ENCODE measurements at places on chromosomes 5 and 9.

DNA sequence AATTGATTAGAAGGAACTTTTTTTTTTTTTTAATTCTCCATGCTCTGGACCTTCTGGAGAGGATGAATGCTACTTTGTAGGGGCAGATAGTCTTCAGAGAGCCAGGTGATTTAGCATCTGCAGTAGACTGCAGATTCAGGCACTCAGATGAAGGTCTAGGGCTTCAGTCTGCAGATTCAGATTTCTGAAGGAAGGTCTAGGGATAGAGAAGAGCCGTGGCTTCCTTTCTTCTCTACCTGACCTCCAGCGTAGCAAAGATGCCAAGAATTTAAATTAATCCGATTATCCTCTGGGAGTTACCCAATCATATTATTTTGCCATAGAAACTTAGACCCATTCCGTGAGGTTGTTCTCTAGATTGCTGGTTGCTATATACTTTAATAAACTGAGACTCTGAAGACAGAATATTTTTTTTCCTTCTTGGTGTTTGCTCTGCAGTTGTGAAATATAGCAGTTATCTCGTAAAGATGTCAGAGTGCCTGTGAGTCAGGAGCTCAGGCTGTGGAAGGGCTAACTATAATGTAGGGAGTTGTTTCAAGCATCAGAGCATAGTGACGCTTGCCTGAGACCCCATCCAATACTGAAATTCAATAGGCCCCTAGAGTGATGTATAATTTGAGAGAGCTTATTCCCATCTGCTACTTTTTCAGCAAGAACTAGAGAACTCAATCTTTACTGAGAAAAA, 132.7 kb upstream of the SLC12A2 start:
- DNase-seq, result no peak

GRCh38 chr5:105263515-105263914, 1700.9 kb upstream of the NUDT12 start:
- no peak for DNase-seq

DNA sequence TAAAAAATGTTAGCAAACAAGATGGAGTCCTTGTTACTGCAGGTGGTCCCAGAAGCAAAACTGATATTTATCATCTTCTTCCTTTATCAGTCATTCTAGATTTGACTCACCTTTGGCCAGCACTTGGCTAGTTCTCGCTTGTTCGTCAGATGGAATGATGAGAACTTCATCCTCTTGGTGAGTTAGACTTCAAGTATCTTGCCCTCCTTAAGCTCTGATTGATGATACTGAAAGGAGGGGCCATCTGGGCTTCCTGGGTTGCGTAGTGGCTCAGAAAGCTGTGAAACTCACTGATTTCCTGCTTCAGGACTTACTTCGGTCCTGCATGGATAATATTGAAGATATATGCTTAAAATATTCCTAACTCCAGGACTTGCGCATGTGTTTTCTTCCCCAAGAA, 1248.2 kb upstream of the CDH9 start:
- DNase-seq, result no peak

DNA sequence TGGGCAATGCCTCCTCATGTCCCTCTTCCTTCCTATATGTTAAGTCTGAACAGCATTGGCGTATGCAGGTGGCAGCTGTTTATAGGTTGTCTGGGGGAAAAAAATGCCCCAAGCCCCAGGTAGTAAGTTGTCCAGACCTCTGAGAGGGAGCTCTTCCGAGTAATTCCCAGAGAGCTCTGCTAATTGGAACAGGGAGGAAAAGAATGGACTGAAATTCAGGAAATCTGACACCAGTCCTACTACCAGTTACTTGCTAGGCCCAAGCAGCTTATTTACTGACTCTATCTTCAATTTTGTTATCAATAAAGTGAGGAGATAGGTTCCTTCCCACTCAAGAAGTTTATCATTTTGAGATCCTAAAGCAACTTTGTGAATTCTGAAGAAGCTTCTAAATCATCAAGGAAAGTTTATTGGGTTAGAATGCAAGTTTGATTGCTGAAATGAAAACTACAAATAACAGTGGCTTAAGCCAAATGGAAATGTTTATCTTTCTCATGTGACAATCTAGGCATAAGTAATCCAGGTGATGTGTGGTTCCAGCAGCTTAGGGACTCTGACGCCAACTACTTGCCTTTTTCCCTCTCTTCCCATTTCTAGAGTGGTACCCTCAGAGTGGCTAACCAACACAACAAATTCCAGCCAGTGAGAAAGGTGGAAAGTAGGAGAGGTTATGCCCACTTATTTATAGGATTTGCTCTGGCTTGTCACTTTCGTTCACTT, 5.6 kb downstream of the STK32A start:
- no peak for DNase-seq

- DNase-seq, result no peak
Measured at GRCh38 chr5:123753937-123754891, 242.2 kb downstream of the CSNK1G3 start.

GRCh38 chr5:133321833-133322420, 270.1 kb downstream of the HSPA4 start:
- DNase-seq, result no peak

DNA sequence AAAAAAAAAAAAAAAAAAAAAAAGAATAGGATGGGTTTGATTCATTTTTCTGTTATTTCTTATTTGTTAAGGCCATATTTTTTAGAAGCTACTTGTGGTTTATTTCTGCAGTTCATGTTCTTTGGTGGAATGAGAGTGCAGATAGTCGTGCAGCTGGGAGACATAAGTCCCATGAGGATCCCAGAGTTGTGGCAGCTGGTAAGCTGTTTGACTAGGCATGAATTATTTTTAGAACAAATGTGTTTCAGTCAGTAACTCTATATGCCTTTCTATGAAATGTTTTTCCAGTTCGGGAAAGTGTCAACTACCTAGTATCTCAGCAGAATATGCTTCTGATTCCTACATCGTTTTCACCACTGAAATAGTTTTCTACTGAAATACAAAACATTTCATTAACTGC, 5.0 kb upstream of the NIPSNAP3B start:
- peak; percentile 51 for DNase-seq

GRCh38 chr5:170247363-170247762, 14.6 kb downstream of the C5orf58 start:
- DNase-seq, result no peak

DNA sequence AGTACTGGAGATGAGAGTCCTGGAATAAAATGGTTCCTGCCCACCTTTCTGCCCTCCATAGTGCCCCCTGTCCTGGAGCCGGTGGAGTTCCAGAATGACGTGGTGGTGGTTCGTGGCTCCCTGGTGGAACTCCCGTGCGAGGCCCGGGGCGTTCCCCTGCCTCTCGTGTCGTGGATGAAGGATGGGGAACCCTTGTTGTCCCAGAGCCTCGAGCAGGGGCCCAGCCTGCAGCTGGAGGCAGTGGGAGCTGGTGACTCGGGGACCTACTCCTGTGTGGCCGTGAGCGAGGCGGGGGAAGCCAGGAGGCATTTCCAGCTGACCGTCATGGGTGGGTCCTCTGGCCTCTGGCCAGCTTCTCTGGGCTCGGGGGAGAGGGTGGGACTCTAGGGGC, 51.1 kb upstream of the ASS1 start:
- no peak for DNase-seq

- DNase-seq, result no peak
Measured at GRCh38 chr9:128435611-128436010, 15.0 kb downstream of the CERCAM start.

DNA sequence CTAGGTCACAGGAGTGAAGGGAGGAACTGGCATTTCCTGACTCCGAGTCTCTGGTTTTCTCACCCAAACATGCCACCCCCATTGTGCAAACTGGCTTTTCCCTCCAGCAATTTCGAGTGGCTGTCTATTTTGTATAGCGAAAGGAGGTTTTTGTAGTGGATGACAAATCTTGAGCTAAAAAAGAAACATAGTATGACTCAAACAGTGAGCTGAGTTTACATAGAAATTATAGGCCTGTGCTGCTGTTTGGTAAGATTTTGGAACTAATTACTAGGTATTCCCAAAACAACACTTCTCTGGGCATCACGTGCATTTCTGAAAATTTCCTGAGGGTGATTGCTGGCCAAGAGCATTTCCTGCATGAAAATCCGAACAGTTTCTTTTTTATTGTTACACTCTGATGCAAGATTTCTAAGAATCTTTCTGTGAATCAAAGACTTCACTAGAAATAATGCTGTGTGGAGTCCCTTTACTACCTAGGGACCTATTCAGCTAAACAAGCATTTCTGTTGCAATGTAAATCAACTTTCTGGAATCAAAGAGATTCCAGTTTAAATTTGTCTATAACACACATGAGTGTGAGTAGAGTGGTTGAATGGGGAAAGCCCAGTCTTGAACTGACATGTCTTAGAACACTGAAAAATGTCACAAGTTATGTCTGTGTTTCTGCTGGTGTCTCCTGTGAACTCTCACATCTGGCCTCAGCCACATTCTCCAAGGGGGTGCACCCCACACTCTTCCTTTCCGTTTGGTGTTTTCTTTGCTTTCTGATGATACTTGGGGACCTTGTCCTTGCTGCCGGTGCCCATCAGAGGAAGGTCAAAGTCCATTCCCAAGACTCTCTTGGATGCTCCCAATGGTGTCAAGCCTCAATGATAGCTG, 33.3 kb upstream of the DAPK1 start:
- DNase-seq, result no peak

- DNase-seq, result no peak
Measured at GRCh38 chr5:9445826-9446388, 100.0 kb downstream of the SEMA5A start.

GRCh38 chr5:168106008-168106761, 185.3 kb upstream of the WWC1 start:
- no peak for DNase-seq

DNA sequence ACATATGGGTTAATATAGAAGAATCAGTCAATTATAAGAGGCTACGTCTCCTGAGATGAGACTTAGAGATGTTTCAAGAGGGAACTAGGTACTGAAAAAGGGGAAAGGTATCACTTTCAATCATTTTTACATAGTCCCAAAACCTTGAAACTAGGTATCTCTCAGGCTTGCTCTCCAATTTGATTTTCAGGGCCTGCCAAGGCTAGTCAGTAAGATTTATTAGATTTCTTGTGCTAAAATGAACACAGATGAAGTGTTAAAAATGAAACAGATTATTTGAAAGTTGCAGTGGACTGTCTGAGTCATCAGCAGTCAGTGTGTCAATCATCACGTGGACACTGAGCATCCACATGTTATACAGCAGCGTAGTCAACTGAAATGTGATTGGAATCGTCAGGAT, 591.1 kb downstream of the DTWD2 start:
- no peak for DNase-seq

- DNase-seq, result no peak
Measured at GRCh38 chr5:33937017-33937706, 976 bp downstream of the RXFP3 start.

GRCh38 chr9:127971357-127972235, 9.2 kb downstream of the EEIG1 start:
- DNase-seq, result no peak

- DNase-seq, result no peak
Measured at GRCh38 chr5:76601470-76601869, 21.7 kb downstream of the F2RL2 start.

- DNase-seq, result no peak
Measured at GRCh38 chr5:158456756-158457155, 597.8 kb upstream of the CLINT1 start.

DNA sequence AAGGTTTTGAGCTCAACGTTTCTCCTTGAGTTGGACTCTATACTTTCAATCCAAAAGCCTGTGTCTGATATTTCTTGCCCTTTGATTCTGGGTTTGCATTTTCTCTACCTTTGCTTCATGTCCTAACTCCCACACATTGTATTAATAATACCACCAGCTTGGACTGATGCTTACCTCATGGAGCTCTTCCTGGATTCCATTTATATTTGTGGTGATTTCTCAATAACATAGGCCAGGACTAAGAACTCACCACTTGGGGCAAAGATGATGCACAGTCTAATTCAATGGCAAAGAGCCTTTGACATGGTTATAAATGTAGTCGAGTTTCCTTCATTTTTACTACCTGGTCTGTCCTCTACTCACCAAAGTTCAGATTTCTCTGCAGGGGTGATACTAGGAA, 27.5 kb upstream of the EFNA5 start:
- no peak for DNase-seq

DNA sequence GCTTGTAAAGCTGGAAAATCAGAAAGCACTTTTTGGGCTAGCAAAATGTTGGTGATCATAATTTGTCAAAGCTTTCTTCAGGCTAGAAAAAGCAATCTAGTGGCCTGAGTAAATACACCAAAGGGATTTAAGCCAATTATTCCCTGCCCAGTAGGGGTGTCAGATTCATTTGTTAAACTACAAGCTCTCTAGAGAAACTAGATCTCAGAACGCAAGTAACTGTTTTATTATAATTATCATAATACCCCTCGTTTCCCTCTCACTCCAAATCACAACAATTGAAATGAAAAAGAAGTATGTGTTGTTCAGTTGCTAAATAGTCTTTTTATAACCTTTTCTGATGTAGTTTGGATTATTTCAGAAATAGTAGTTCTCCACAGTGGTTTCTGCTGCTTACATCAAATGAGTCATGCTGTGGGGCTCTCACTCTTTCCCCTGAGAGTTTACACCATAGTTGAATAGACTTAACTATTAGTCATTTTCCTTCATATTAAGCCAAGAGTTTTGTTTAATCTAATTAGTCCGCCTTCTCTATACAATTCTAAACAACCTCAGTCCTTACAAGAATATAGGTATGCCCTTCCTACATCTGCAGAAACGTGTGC, 918.6 kb upstream of the DMAC1 start:
- DNase-seq, result no peak

- no peak for DNase-seq
Measured at GRCh38 chr5:103523319-103523718, 39.3 kb downstream of the NUDT12 start.

DNA sequence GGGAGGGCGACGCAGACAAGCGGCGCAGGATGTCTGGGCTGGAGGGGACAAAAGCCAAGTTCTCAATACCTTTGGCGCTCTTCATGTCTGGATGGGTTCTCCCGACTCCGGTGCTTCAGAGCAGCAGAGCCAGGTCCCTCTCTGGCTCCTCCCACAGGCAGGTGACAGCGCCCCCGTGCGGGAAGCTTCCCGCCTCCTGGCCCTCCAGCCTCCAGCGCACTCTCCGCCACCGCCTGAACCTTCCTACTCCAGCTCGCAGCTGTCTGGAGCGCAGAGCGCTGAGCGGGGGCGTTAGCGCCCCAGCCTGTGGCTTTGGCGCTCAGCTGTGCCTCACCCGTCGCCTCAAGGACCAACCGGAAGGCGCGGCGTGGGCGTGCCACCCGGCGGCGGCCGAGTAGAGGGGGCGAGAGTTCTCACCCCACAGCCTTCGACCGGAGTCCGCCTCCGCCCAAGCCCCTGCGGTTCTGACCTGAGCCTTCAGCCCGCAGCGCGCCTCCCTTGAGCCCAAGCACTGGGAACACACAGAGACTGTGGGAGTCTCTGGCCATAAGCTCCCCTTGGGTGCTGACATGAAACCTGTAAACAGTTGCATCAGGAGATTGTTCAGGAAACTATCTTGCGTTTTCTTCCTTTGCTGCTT, at the start of gene SLCO4C1:
Gene SLCO4C1, minus strand, starts transcription at position 107 of the 640 bp plus-strand sequence. Its CDS starts 22 bp downstream, at position 85.
- DNase-seq, result no peak
